Effector memory CD8-positive, alpha-beta T cell (primary cell): ENCODE measurements at places on chromosomes 4 and X.

DNA sequence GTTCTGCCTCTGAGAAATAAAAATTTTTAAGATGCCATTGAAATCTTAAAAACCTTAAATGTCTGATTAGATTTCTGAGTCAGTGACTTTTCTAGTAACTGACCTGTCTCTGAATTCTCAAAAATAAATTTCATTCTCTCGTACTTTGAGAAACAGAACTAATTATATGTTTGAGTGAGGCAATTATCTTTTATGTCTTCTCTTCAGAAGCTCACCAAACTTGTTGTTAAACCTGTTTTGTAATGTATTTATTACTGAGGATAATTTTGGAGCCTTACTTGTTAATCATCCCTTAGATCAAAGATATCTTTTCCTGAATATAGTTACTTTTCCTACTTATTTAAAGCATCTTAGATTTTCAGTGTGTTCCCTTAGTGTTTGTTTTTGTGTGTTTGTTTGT, 64.5 kb upstream of the MMAA start:
- no peak for DNase-seq
- no peak overlapping the region for H3K4me3 ChIP-seq
- no peaks in the 10 kb centered on the region for H3K36me3 ChIP-seq

DNA sequence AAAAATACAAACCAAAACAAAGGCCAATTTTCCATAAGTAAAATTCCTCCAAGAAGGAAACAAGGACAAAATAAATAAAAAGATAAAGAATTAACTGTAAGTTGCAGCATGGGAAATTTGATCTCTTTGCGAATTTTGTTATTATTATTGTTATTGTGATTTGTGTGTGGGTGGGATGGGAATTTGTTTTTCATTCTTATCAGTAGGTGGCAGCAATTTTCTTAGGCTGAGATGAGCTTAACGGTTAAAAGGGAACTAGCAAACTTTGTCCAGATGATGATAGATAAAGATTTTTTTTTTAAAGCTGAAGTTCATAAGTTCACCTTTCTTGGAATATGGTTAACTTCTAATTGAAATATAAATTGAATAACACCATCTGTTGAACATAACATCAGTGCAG, 83.2 kb upstream of the IL1RAPL2 start:
- DNase-seq: no peak
- no peak overlapping the region for H3K27ac ChIP-seq
- H3K27me3 ChIP-seq: no peaks in the 10 kb centered on the region
- no peak overlapping the region for H3K4me3 ChIP-seq

GRCh38 chr4:174358829-174359228, 75.1 kb downstream of the CEP44 start:
- no peak for DNase-seq
- peaks cover 18% of the 10 kb centered on the region for H3K27me3 ChIP-seq
- no peak overlapping the region for H3K27ac ChIP-seq
- no peaks in the 10 kb centered on the region for H3K36me3 ChIP-seq
- no peaks in the 10 kb centered on the region for H3K4me1 ChIP-seq
- no peak overlapping the region for H3K4me3 ChIP-seq

DNA sequence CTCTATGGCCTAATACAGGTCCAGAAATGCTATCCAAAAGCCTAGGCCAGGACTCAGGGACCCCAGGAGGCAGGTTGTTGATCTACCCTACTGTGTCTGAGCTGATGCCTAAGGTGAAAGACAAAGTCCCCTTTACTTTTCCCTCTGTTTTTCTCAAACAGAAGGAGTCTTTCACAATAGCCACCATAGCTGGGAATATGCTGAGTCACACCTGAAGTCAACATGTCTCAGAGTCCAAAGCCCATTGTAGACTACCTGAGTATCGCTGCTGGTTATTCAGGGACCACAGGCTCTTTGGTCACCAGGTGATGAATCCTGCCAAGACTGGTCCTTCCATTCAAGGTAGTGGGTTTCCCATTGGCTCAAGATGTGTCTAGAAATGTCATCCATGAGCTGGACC, 562.2 kb downstream of the ACTRT1 start:
- H3K27ac ChIP-seq: no peak overlapping the region
- H3K4me3 ChIP-seq: no peak overlapping the region
- DNase-seq: no peak
- no peaks in the 10 kb centered on the region for H3K27me3 ChIP-seq

DNA sequence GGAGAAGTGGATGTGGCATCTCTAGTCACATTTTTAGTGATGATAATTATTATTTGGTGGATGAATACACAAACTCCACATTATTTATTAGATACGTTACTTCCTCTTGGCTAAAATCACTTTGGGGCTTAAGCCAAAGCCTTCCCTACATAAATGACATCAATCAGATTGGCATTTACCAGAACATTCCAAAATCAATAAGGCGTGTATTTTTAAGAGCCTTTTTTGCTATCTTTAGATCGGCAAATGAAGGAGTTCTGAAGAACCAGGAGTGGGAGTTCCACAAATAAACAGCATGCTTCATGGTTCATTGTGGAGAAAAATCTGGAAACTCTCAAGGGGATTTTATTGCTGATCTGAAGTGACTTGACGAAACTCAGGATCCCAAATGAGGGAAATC, 89.7 kb downstream of the AMELX start:
- H3K27me3 ChIP-seq: no peaks in the 10 kb centered on the region
- no peak for DNase-seq
- no peak overlapping the region for H3K27ac ChIP-seq
- H3K36me3 ChIP-seq: no peaks in the 10 kb centered on the region

DNA sequence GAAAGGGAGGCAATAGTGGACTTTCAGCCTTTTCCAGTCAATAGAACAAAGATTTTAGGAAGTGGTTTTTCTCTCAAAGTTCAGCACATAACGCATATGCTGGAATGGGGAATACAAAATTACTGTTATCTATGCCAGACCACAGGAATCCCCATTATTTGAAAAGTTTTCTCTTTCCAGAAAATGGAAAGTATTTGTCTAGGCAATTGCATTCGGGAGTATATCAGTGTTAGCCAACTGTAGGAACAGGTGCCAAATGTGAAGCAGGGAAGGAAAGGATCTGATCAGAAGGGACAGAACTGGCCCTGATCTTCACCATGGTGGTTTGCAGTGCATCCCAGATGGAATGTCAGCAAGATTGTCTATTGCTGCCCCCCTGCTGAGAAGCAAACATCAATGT, 213.6 kb downstream of the CPE start:
- no peaks in the 10 kb centered on the region for H3K4me1 ChIP-seq
- no peak overlapping the region for H3K4me3 ChIP-seq
- H3K27me3 ChIP-seq: no peaks in the 10 kb centered on the region
- no peak overlapping the region for H3K27ac ChIP-seq
- DNase-seq: no peak

- H3K4me1 ChIP-seq: no peaks in the 10 kb centered on the region
- peaks cover 4% of the 10 kb centered on the region for H3K27me3 ChIP-seq
- H3K4me3 ChIP-seq: no peak overlapping the region
- no peak overlapping the region for H3K27ac ChIP-seq
- peaks cover 3% of the 10 kb centered on the region for H3K36me3 ChIP-seq
- no peak for DNase-seq
Measured at GRCh38 chr4:109011241-109012026, 248.6 kb upstream of the ETNPPL start.

- no peak overlapping the region for H3K4me3 ChIP-seq
- H3K4me1 ChIP-seq: peaks cover 7% of the 10 kb centered on the region
- no peak for DNase-seq
- H3K36me3 ChIP-seq: no peaks in the 10 kb centered on the region
Measured at GRCh38 chr4:153787061-153787560, 1.8 kb downstream of the SFRP2 start.

DNA sequence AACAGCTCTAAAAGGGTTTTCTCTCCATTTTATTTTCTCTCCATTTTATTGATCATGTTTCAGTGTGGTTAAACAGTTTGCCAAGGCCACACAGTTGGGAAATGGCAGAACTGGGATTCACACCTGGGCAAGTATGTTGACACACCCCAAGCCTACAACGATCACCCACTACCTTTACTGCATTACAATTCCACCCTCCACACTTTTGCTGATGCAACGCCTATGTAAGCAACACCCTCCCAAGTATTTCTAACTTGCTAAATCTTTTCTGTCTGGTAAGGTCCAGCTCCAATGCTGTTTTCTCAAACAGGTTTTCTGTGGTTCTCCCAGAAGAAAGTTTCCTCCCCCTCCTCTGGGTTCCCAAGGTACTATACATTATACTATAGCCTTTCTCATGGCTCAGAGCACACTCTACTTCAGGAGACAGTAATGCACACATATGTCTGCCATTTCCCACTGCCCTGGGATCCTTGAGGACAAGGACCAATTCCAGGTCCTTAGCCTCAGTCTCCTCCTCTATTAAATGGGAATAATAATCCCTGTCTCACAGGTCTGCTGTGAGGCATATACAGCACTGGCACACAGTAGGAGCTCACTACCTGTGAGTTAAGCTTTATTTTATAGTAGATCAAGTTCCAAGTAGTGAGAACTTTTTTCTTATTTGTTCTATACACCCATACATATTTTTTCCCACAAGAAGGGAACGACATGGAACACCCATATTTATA, 27.9 kb downstream of the IQSEC2 start:
- no peaks in the 10 kb centered on the region for H3K27me3 ChIP-seq
- no peak overlapping the region for H3K27ac ChIP-seq
- H3K4me1 ChIP-seq: no peaks in the 10 kb centered on the region
- no peak for DNase-seq
- no peak overlapping the region for H3K4me3 ChIP-seq
- peaks cover 3% of the 10 kb centered on the region for H3K36me3 ChIP-seq

- no peak overlapping the region for H3K4me3 ChIP-seq
- no peaks in the 10 kb centered on the region for H3K36me3 ChIP-seq
- no peak overlapping the region for H3K27ac ChIP-seq
- H3K27me3 ChIP-seq: peaks cover 10% of the 10 kb centered on the region
Measured at GRCh38 chr4:183872531-183872930, 32.6 kb upstream of the STOX2 start.

DNA sequence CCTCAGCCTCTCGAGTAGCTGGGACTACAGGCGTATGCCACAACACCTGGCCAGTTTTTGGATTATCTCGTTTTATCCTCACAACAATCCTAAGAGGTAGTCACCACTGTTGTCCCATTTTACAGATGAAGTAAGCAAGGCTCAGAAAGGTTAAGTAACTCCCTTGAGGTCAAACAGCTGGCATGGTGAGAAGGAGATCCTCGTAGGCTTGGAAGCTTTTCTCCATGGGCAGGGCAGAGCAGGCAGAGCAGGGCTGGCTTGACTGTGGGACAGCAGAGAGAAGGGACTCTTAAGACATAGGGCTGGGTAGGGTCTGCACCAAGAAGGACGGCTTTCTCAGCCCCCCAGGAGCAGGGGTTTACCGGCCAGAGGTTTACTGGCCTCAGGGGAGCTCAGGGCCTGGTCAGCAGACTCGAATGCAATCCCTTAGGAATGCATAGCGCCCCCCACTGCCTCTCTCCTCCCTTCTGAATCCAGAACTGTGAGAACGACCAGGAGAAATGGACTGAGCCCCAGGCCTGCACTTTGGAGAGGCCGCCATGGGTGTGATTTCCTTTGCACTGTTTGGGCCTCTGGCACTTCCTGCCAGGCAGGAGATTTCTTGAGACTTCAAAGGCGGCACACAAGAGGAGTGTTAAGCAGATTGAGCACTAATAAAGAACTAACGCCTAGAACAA, 14.0 kb upstream of the CDKN2AIP start:
- H3K4me1 ChIP-seq: peaks cover 13% of the 10 kb centered on the region
- H3K4me3 ChIP-seq: peak overlapping the region; percentile 51
- H3K36me3 ChIP-seq: no peaks in the 10 kb centered on the region
- DNase-seq: no peak

DNA sequence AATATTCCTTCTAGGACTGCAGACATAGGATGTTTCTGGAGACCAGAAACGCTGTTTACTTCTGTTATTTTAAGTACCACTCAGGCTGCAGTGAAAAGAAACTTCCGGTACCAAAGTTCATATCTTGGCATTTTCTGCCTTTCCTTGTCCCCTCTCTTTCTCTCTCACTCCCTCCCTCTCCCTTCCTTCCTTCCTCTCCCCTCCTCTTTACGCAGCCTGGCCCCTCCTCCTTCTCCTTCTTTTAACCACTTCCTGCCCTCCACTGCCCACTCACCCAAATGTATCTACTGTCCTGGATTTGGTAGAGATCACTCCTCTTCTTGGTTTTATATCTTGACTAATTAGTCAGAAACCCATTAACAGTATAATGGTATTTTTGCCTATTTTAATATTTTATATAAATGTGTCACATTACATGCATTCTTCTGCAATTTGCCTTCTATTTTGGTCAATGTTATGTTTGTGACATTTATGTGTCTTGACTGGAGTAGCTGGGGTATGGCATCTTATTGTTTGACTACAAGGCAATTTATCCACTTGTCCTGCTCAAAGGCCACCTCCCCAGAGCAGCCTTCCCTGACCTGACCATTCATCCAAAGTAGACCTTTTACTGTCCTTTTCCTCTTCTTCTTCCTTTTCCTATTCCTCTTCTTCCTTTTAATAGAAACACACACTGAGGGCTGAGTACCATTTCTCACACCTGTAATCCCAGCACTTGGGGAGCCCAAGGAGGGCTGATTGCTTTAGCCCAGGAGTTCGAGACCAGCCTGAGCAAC, 56.9 kb downstream of the BCOR start:
- H3K27me3 ChIP-seq: no peaks in the 10 kb centered on the region
- no peaks in the 10 kb centered on the region for H3K36me3 ChIP-seq
- H3K4me1 ChIP-seq: peaks cover 14% of the 10 kb centered on the region
- H3K4me3 ChIP-seq: peak overlapping the region; percentile 18
- peak overlapping the region; percentile 62 for H3K27ac ChIP-seq

DNA sequence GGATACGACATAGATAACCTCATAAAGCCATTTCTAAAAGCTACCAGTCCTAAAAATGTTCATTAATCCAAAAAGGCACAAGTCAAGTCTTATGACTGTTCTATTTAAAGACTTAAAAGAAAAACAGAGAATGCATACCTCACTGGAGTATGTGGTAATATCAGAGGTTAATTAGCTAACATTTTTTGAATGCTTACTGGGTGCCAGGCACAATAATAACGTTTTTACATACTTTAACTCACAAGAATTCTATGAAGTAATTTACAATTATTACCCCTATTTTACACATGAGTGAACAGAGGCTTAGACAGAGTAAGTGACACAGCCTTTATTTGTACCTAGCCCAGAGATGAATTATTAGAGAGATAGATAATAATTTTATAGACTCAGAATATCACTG, 207.5 kb downstream of the PDGFC start:
- no peaks in the 10 kb centered on the region for H3K36me3 ChIP-seq
- H3K27me3 ChIP-seq: no peaks in the 10 kb centered on the region
- no peak overlapping the region for H3K27ac ChIP-seq
- no peak overlapping the region for H3K4me3 ChIP-seq
- no peak for DNase-seq
- H3K4me1 ChIP-seq: no peaks in the 10 kb centered on the region

- no peak overlapping the region for H3K27ac ChIP-seq
- DNase-seq: no peak
- no peaks in the 10 kb centered on the region for H3K36me3 ChIP-seq
- no peak overlapping the region for H3K4me3 ChIP-seq
- H3K4me1 ChIP-seq: no peaks in the 10 kb centered on the region
- peaks cover 14% of the 10 kb centered on the region for H3K27me3 ChIP-seq
Measured at GRCh38 chrX:3076416-3076991, 35.2 kb downstream of the ARSF start.

- peaks cover 6% of the 10 kb centered on the region for H3K36me3 ChIP-seq
- no peaks in the 10 kb centered on the region for H3K27me3 ChIP-seq
- H3K4me3 ChIP-seq: no peak overlapping the region
Measured at GRCh38 chr4:184587701-184588100, 61.5 kb downstream of the CASP3 start.
